ENCODE measurements at places on chromosomes 7 and 10.

- no peak for DNase-seq
These were observed 9.8 kb upstream of the RALA start for GRCh38 chr7:39613577-39613976.

DNA sequence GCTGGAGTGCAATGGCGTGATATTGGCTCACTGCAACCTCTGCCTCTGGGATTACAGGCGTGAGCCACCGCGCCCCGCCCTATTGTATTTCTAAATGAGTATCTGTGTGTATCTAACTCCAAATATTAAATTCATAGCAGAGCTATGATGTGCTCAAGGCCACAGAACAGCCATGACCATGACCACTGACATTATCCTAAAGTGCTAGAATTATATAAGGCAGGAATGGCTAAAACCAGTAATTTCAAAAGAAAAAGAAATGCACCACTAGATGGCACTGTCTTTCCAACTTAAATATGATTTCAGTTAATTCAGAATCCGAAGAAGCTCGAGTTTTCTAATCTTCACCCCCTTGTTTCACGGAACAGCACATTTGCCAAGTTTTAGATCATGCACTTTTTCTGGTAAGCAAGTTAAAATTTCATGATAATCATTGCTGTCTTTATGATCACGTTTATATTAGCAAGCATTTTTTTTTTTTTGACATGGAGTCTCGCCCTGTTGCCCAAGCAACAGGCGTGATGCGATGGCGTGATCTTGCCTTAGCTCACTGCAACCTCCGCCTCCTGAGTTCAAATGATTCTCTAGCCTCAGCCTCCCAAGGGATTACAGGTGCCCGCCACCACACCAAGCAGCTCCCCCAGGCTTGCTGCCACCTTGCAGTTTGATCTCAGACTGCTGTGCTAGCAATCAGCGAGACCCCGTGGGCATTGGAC is 65.3 kb downstream of the OR13A1 start:
- DNase-seq, result peak; percentile 68

DNA sequence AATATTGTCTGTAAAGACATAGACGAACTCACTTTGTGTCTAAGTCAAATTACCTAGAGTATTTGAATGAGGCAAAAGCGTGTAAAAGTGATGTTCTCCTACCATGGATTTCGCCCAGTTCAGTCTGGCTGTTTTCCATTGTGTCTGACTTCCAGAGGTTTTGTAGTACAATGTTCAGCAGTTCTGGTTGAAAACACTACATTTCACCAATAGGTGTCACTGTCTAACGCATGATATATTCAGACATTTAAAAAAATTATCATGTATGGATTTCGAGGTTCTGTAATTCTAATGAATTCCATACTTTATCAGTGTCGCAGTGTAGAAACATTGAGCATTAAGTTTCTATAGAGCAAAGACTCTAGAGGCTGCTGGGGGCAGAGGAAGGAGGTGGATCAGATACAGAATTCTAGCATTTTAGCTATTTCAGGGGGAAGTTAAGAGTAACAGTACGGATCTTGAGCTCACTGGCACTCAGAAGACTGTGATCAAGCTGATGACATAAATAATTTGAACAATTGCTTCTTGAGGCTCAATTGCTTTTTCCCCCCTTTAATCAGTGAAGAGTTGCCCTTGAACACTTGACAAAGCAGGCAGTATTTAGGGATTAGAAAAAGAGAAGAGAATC is 196.9 kb upstream of the RHOBTB1 start:
- no peak for DNase-seq

DNA sequence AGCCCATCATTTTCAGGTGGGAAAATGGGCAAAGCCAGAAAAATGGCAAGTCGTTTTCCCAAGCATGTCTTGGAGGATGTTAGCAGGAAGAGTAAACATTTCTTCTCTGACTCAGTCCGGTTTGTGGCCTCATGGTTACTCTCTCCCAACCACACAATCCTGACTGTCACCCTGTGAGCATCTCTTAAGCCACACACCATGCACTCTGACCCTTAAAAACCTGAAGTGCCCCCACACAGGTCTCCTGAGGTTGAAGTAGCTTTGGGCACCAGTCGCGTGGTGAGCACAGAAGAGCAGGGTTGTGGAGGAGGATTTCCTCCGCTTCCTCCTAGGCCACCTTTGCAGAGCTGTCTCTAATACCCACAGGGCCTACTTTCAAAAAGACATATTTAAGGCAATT is 387.3 kb upstream of the NPVF start:
- no peak for DNase-seq

DNA sequence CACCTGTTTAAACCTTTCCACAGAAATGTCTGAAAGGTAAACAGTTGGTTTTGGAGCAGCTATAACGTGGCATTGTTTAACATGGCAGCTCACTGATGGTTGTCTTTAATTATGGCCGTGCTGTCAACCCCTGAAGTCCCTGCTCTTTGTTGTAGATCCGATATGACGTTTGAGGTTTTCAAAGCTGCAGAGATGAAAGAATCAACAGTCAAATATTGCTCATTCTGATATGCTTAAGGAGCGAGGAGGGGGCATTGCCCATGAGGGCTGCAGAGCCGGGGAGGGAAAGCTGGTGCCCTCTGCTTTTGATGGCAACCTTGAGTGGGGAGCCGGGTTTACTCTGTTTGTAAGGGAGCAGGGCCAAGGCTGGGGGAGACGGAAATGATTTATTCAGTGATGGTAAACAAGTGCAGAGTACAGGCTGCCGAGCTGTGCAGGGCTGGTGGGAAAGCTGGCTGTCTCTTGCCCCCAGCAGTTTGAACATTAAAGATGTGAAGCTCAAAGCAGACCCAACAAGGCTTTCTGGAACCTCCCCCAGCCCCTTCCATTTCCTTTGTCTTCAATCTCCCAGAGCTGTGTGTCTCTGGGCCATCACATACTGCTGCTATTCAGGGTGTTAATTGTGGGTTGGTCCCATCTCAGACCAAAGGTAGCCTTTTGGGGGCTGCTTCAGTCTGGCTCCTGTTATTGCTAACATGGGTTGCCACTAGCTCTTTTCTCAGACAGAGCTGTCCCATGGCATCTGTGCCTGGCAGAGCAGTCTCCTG is 345.5 kb downstream of the LRMDA start:
- DNase-seq, result no peak

- no peak for DNase-seq
These were observed 57.1 kb downstream of the AOC1 start for GRCh38 chr7:150909200-150909995.

GRCh38 chr7:114519240-114519639 is 104.6 kb downstream of the FOXP2 start:
- no peak for DNase-seq

GRCh38 chr10:11975795-11976194 is 66.8 kb downstream of the UPF2 start:
- no peak for DNase-seq

- DNase-seq, result no peak
These were observed 482.9 kb upstream of the AKR1E2 start for GRCh38 chr10:4343091-4343490.

DNA sequence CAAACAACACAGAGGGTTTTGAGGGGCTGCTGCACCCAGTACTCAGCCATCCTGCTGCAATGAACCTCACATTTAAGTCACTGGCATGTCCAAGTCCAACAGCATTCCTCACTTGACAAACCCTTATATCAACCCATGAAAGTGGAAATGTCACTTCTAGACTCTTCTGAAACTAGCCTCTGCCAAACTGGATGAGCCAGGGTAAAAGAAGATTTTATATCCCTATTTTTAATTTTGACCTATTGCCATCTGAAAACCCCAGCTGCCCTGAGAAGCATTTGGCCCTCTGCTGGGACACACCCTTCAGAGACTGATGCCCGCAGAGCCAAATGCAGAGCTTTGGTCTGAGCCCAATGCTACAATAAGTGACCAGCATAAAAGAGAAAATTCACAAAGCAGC is 201.1 kb downstream of the ANK3 start:
- DNase-seq, result no peak

GRCh38 chr10:1526436-1527055 is 210.8 kb downstream of the ADARB2 start:
- DNase-seq, result no peak

GRCh38 chr10:100209303-100209702 is 20.1 kb downstream of the CHUK start:
- no peak for DNase-seq

DNA sequence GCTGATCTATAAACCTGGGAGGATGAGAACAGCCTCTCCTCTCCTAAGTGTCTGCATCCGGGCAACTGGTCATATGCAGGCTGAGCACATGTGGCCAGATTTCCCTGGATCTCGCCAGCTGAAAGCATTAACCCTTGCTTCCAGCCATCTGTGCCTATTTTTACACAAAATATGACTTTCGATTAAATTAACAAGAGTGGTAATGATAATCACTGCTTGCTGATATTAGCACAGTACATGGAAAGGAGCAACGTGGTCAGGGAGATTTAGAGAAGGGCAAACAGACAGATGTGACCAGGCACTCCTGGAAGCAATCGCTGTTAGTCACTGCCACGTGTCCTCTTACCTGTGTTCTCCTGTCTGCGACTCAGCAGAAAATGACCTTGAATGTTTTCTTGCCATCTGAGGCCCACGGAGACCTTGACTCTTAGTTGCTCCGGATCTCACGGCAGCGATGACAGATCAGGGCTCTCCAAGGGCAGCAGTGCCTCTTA is 59.5 kb upstream of the NPTX2 start:
- DNase-seq, result no peak

DNA sequence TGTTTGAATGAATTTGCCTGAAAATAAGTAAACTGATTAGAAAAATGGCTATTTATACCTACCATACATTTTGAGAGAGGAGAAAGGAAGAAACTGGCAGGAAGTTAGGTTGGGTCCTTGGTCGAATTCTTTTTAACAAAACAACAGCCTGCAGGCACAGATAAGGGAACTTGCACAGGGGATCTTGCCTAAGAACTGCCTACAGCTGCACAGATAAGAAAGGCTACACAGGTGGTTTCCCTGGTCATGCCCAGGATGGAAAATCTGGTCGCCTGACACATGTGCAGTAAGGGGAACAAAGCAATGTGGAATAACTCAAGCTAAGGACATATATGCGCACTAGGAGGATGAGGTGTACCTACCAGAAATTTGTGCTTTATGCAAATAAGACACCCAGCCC is 732.1 kb upstream of the POT1 start:
- no peak for DNase-seq

DNA sequence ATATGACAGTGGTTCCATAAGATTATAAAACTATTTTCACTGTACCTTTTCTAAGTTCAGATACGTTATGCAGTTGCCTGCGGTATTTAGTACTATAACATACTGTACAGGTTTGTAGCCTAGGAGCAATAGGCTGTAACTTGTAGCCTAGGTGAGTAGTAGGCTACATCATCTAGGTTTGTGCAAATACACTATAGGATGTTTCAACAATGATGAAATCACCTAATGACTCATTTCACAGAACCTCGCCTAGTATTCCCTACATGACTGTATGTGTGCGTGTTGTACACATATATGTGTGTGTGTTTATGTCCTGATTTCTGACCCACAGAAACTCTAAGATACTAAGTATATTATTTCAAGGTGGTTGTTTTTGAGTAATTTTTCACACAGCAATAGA is 139.0 kb downstream of the HERPUD2 start:
- DNase-seq, result no peak

GRCh38 chr10:7634142-7634894 is 32.4 kb downstream of the ITIH5 start:
- no peak for DNase-seq

DNA sequence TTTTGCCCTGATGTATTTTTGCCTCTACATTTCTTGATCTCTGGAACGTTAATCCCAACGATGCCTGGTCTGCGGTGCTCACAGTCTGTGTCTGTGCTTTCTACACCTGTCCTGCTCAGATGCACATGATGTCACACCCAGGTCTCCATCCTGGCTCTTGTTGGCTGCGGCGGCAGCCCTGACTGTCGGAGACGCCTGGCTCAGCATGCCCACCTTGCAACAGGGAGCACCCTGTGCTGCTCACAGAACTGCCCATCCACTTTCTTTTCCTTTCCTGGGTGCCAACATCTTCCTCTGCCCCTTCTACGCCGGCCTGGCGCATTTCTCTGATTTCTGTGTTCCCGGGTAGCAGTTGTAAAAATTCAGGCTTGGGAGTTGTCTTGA is 106.2 kb downstream of the CUX1 start:
- no peak for DNase-seq

DNA sequence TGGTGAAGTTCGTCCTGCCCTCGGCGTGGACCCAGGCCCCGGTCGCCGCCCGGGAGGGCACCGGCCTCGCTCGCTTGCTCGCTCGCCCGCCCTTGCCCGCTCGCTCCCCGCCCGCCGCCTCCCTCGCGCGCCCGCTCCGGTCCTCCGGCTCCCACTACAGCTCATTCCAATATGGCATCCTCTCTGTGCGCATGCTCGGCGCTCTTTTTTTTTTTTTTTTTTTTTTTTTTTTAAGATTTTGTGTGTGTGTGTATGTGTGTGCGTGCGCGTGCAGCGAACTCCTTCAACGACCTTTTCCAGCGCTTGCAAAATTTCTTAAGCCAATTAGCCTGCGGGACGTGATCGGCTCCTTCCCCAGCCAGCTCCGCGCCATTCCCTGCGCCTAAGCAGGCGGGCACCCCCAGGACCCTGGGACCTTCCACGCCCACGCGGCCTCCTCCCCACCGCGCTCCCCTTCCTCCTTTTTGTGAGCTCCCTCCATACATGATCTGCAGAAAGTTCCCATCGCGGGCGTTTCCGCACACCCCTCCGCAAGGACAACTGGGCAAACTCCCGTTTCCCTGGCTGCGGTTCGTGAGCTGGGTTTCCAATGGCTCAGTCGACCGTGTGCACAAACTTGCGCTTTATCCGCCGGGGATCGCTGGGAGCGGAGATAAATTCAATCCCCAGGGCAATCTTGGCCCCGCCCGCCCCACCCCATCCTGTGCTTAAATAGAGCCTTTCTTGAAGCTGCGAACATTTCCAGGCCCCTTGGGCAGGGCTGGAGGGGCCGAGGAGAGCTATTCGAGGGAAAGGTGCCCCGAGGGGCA is at the start of gene SFMBT2:
SFMBT2 (minus strand) TSS at position 173 of the 809 bp plus-strand sequence. CDS start 29,136 bp downstream, outside the sequence.
- peak; percentile 85 for DNase-seq

DNA sequence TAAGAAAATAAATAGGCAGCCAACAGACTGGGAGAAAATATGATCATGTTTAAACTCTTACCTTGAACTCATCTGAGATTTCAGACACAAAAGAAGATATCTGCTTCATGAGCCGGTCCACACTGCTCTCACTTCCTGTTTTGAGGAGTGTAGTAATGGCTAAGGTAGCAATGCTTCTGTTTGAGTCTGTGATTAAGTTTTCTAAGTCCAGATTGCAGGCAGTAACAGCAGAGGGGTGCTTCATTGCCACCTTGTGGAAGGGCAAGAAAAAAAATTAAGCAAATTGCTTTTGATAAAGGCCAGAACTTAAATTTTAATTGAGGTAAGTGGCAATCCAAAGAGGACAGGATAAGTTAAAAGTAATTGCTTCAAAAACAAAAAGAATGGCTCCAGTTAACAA is 69.1 kb downstream of the MEST start:
- DNase-seq, result no peak
